ENCODE measurements at places on chromosomes 7 and 10. TPM values are rescaled to one million over a fixed set of nuclear protein-coding genes. Genes with fewer than 3 reads are reported as not detected.

TMEM26 gene
- not detected for total RNA-seq

TRPV6 gene
- total RNA-seq = 0.63 TPM

TDRD1 gene
- not detected for total RNA-seq

CALN1 gene
- not detected for total RNA-seq

Data from PC-3 (cell line).